ENCODE measurements at places on chromosomes 7 and 10.

GRCh38 chr7:66629222-66630062, 761 bp downstream of the KCTD7 start:
- DNase-seq, result peak; percentile 41

DNA sequence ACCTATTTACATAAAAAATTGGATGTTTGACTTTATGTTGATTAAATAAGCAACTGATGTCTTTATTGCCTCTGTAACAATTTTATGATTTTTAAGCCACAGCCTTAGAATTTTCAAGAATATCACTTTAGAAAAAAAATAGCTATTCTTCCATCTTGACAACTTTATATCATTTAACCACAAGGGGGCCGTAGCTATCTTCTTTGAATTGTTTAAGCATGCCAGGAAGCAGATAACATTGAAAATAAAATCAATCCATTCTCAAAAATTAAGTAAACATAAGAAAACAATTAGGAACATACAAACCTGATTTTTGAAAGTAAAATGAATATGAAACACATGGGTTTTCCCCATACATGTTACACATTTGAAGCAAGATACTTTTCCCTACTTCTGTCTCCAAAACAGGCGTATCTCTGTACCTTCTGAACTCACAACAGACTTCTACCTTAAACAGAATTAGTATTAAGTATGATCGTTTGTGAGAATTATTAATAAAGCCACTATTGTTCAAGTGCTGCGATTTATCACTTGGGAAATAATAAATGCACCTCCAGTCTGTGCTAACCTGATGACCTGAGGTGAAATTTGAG, 209.0 kb downstream of the CACNA2D1 start:
- no peak for DNase-seq

- no peak for DNase-seq
Observed at GRCh38 chr7:157122800-157123495, 15.8 kb upstream of the UBE3C start.

- no peak for DNase-seq
Observed at GRCh38 chr10:5424751-5425150, 12.4 kb downstream of the NET1 start.

GRCh38 chr7:117012284-117012683, 59.0 kb downstream of the ST7 start:
- DNase-seq, result no peak

- DNase-seq, result no peak
Observed at GRCh38 chr10:34739915-34740314, 75.2 kb downstream of the PARD3 start.

GRCh38 chr7:81447351-81447952, 322.4 kb downstream of the HGF start:
- DNase-seq, result no peak

GRCh38 chr10:7444551-7445121, 33.8 kb upstream of the SFMBT2 start:
- DNase-seq, result peak; percentile 45

- no peak for DNase-seq
Observed at GRCh38 chr7:79034730-79035129, 418.7 kb downstream of the MAGI2 start.

- DNase-seq, result no peak
Observed at GRCh38 chr10:118977835-118978234, 51.7 kb upstream of the NANOS1 start.

GRCh38 chr10:331186-331585, 195.9 kb downstream of the ZMYND11 start:
- no peak for DNase-seq

DNA sequence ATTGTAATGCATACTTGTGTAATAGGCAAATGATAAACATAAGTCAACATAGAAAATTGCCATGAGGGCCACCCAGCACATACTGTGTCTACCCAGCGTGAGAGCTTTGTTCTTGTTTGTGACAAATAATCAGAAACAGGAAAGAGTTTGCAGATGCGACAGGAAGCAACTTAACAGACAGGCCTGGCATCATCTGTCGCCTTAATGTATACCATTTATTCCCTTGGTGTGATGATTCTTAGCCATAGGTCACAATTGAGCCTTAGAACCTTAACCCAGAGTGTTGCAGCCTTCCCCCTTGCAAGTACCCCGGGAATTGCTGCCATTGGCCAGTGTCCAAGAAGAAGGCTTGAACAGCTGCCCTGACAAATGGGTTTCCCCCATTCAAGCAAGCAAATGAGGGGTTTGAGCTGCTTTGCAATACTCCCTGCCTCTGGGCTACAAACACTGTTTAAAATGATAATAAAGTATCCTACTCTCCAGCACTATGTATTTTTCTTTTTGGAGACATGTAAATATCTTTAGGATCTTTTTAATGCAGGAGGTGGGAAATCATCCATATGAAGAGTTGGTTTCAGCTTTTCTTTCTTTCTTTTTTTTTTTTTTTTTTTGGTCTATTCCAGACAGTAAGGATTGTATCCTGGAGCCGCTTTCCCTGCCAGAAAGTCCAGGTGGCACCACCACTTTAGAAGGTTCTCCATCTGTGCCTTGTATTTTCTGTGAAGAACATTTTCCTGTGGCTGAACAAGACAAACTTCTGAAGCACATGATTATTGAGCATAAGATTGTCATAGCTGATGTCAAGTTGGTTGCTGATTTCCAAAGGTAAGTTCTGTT, 80.0 kb downstream of the ZNF277 start:
- no peak for DNase-seq

DNA sequence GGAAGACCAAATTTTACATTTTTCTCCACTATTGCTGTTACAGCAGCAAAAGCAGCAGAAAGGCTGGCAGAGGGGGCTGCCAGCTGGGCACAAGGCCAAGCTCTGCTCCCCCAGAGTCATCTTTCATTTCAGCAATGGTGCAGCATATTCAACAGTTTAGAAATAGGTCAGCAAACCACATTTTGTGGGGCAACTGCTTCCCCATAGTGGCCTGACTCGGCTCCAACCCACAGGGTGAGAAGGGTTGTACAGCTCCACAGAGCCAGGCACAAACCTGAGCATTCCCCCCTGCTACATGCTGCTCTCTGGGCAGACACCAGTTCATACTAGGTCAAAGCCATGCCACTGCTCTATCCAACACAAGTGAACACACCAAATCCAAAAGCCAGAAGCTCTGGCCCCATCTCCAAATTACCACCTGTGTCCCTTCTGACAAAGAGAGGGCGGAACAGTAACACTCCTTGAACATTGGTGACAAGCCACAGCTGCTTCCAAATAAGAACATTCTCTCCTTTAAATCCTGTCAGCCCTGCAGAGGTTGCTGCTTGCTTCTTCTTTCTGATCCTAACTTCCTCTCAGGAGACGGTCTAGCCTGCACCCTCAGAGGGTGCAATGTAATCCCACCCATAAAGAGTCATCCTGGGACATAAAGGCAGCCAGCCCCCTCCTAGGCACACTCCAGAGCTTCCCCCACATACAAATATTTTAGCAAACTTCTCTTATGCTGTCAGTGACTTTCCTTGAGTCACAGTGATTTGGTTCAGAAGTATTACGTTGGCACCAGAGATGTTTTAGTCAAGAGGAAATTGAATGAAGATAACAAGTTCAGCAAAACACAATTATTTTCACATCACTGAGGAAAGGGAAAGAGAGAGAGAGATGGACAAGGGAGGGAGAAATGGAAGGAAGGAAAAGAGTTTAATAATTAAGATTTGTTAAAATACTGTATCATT, 39.0 kb upstream of the SLIT1 start:
- no peak for DNase-seq

DNA sequence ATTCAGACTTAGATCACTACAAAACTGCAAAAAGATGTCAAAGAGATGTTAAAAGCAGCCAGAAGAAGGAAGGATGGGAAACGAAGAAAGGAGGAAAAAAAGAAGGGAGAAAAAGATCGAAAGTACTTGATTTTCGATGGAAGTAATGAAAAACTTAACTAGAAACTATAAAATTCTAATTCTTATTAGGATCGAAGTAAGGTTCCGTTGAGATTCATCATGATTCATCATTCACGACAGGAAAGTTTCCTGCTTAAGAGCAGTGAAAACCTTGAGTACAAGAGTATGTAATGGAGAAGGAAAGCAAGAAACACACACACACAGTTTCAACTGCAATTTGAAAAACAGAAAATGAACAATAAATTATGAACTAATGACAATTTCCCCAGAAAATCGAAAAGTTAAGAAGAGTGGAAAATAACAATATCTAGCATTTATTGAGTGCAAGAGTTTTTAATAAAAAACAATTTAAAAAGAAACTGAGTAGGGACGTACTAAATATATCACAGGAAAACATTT, 1.1 kb upstream of the ING3 start:
- no peak for DNase-seq

GRCh38 chr10:95341716-95342130, 50.9 kb upstream of the PDLIM1 start:
- DNase-seq, result no peak

DNA sequence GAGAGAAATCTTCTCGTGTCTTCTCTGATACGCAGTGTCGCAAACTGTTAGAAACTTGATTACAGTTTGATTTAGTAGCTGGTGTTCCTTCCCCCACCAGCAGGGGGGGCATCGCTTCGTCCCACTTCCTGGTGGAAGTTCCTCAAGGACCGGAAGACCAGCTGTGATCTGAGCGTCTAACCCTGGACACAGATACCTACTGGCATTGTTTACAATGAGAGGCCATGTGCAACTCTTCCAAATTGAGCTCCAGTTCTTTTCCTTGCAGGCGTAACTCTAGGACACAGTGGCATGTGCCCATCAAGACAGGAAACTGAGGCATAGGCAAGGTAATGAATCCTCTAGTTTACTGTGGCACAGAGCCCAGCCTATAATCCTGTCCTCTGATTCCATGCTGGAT, 219.0 kb downstream of the CCDC3 start:
- no peak for DNase-seq

DNA sequence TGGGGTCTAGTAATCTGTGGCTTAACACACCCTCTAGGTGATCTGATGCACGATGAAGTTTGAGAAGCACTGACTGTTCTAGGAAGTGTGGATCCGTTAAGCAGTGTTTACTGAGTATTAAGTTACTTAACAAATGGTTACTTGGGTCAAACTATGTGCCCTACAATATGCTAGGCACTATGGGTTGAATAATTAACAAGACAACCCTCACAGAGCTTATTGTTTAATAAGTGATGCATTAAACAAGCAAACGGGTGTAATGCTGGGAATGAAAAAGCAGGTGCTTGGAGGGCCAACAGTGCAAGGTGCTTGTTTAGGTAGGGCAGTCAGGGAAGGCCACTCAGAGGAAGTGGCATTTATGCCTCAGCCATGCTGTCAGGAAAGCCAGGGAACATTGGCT, 378.0 kb upstream of the PODXL start:
- DNase-seq, result no peak
